ENCODE measurements at places on chromosomes 1 and 21. TPM values are rescaled to one million over a fixed set of nuclear protein-coding genes. Genes with fewer than 3 reads are reported as not detected.
A peak's percentile ranks its signal among the peaks of the same experiment; 100 is the strongest.

DNA sequence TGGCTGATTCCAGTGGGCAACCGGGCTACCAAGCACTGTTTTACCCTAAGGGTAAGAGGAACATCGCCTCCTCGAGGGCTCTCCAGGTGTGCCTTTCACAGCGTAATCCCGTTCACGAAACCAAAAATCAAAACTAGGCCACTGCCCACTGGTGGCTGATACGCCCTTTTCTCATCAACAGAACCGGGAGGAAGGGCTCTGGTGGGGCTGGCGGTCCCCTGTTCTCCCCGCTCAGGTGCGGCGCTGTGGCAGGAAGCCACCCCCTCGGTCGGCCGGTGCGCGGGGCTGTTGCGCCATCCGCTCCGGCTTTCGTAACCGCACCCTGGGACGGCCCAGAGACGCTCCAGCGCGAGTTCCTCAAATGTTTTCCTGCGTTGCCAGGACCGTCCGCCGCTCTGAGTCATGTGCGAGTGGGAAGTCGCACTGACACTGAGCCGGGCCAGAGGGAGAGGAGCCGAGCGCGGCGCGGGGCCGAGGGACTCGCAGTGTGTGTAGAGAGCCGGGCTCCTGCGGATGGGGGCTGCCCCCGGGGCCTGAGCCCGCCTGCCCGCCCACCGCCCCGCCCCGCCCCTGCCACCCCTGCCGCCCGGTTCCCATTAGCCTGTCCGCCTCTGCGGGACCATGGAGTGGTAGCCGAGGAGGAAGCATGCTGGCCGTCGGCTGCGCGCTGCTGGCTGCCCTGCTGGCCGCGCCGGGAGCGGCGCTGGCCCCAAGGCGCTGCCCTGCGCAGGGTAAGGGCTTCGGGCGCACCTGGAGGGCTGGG, at the start of gene IL6R:
Gene IL6R, plus strand, starts transcription at position 360 of the 763 bp plus-strand sequence. Its CDS starts 287 bp downstream, at position 647.
- peak; percentile 86 for DNase-seq

DNA sequence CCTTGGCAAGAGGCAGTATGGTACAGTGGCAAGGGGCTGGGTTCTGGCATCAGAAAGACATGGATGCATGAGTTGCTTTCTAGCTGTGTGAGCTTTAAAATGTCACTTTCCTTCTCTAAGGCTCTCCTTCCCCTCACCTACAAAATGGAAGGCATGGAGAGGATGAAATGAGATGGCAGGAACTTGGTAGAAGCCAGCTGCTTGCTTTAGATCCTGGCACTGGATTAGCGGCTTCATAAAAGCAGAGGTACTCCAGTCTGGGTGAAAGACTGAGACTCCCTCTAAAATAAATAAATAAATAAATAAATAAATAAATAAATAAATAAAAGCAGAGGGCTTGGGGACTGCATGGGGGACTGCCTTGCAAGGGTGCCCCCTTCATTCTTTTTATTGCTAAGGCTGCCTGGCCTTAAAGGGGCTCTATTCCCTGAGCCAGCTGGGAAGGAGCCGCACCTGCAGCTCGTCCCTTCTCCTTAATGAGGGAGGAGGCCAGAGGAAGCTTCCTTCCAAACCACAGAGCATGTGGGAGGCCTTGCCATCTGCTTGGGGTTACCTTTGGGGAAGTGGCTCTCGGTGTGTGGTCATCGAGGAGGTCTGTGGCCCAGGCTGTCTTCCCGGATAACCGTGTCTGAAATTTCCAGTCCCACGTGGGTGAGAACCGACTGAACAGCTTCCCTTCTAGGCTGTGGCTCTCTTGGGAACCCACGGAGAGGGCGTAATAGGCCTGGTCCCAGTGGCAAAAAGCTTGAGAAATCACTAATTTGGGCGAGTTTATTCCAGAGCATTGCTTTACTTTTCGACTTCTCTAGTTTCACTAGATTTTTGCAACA, 2.0 kb upstream of the ATP13A2 start:
- peak; percentile 93 for DNase-seq

DNA sequence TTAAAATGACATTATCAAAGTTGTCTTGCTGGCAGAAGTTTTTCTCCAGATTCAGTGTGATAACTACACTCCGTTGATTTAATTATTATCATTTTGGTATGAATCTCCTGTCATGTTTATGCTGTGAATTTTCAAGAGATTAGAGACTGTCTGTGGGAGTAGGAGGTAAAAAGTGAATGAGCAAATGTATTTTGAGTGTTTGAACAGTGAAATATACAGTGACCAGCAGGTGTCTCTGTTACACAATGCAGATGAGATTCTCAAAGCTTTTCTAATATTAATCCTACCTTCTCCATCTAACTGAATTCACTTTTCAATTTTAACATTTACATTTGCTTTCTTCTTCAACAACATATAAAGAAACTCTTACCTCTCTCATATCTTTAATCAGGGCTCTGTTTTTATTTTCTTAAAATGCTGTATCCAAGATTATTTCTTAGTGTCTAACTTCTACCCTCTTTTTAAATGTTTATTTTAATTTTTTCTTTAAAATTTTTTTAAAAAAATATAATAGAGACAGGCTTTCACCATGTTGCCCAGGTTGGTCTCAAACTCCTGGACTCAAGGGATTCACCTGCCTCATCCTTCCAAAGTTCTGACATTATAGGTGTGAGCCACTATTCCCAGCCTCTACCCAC, 20.9 kb upstream of the HSPA13 start:
- DNase-seq: peak; percentile 27

DNA sequence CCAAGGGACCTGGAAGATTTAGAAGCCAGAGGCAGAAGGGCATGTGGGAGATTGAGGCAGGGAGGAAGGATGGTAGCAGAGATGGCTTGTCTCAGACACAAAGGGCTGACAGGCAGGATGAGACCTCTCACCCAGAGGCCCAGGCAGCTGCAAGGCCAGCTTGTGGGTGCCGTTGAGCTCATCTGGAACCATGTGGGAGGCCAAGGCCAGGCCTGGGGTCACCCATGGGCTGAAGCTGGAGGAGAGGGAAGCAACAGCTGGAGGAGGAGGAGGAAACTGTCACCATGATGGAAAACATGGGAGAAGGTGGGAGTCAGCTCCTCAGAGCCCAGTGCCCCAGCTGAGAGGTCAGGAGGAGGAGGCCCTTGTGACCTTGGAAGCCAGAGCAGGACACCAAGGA, 6.4 kb downstream of the CRABP2 start:
- DNase-seq: no peak

The ADGRL2 gene
- not detected for total RNA-seq

- no peak for DNase-seq
Observed at GRCh38 chr1:173293756-173294155, 86.6 kb upstream of the TNFSF4 start.

DNA sequence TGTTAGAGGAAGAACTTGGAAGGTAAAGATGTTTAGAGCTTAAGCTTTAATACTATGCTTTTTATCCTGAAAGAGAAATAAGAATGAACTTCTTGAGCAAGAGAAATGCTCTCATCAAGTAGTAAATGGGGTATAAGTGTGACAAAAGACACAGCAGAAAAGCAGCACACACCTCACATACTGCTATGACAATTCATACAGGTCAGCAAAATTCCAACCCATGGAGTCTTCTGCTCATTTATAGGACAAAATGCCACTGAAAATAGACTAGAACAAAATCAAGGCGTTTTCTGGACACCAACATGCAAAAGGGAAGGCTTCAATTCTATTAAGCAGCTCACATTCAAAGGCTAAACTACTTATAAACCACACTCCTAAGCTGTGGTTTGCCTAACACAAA, 61.2 kb downstream of the EYA3 start:
- no peak for DNase-seq

DNA sequence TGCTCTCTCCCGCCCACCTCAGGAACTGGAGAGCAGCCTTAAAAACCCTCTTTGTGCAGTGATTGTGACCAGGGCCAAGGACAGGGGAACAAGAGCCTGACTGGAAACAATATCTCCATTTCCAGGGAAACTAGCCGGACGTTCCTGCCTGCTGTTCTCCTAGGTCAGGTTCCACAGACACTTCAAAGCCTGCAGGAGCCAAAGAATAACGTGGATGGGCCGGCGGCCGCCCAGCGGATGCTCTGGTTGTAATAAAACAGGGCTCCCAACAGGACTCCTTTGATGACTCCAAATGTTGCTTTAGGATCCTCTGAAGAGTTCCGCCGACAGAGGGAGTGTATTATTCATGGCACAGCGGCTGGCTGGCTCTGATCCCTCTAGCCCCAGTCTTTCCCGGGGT, 162.2 kb downstream of the PLXNA2 start:
- DNase-seq: no peak

The PODN gene
- not detected for total RNA-seq

The S100A12 gene
- not detected for total RNA-seq

All from RPMI7951 (cell line).